ENCODE measurements at places on chromosomes 7 and 10.
A peak's percentile ranks its signal among the peaks of the same experiment; 100 is the strongest.

DNA sequence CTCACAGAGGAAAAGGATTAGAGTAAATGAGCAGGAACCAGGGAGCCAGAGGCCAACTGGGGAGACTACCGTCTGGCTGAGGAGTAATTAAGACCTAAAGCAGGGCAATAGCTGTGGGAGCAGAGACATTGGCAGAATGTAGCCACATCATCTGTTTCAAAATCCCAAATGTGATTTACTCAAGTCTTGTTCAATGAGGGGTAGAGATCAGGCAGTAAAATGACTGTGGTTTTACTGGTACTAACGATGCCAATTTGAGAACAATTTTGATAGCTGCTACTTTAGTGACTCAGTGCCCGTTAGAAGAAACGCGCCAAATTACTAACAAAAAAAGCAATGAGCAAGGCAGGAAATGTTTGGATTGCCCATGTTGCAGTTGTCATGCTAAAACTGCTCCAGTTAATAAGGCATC, 12.7 kb upstream of the MIOS start:
- no peak for DNase-seq

GRCh38 chr10:130761032-130761575, 550.4 kb downstream of the TCERG1L start:
- no peak for DNase-seq

DNA sequence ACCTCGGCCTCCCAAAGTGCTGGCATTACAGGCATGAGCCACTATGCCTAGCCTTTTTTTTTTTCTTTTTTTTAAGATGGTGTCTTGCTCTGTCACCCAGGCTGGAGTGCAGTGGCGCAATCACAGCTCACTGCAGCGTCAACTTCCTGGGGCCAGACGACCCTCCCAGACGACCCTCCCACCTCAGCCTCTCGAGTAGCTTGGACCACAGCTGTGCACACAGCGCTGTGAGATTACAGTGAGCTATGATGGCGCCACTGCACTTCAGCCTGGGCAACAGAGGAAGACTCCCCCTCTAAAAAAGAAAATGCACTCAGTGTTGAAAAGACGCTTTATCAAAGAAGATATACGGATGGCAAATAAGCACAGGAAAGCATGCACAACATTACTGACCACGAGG, 16.5 kb upstream of the WIPI2 start:
- no peak for DNase-seq

DNA sequence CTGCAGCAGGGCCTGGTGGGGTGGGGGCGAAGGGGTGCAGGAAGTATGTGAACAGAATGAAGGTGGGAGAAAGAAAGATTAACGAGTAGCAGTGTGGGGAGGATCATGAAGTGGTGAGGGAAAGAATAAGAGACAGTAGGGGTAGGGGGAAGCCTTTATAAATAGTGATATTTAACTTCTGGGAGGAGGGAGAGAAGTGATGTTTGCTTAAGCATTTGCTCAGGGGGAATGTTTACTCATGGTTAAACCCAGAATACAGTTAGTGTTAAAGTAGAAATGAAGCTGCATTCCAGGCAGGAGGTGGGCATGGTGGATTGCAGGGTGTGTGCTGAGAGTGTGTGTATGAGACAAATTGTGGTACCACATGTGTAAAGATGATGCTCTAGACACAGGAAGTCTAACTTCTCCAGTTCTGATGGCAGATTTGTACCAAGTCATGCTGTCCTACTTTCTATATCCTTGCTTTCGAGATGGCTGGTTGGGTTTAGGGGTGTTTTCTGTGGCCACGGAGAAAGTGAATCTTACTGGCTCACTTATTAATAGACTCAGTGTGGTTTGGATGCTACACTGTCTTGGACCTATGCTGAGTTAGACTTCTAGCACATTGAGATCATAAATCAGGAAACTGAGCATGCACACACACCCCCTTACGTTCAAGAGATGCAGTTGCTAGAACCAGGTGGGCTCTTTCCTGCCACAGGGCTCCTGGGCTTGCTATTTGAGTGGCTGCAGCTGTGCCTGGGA, 10.6 kb upstream of the DNMBP start:
- DNase-seq = no peak

DNA sequence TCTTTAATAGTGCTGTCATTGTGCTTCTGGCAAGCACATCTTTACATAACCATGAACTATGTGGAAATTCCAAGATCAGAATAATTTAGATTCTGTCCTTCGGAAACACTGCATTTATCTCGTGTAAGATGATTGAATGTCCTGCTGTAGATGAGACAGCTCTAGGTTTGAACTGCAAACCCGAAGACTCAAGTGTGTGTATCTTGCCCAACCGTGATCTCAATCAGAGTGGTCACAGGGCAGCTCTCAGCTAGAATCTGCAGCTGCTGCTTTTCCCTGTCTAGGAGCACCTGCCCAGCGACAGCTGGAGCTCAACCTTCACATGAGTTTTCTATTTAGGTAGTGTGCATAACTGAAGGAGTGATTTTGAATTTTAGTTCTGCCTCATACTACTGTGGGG, 17.5 kb upstream of the KIF20B start:
- DNase-seq = peak; percentile 66

- peak; percentile 29 for DNase-seq
Measured at GRCh38 chr7:28686418-28686800, 271.7 kb downstream of the TRIL start.

- no peak for DNase-seq
Measured at GRCh38 chr10:97331153-97331703, 3.3 kb downstream of the FRAT2 start.

All from body of pancreas (tissue), 4 donors.